ENCODE measurements at places on chromosomes 3 and 15. TPM values are rescaled to one million over a fixed set of nuclear protein-coding genes. Genes with fewer than 3 reads are reported as not detected.

CMTM8 gene
- 6.0 TPM for total RNA-seq

PRSS50 gene
- not detected for total RNA-seq

PPP1R14D gene
- total RNA-seq: not detected

CGNL1 gene
- total RNA-seq: not detected

- peak; percentile 5 for DNase-seq
These were observed 154.4 kb downstream of the PEX5L start for GRCh38 chr3:179882292-179882691.

- no peak for DNase-seq
These were observed 184.5 kb upstream of the ADAMTS9 start for GRCh38 chr3:64872345-64872744.

GRCh38 chr3:170259907-170260306, 37.7 kb downstream of the PRKCI start:
- DNase-seq: no peak

DNA sequence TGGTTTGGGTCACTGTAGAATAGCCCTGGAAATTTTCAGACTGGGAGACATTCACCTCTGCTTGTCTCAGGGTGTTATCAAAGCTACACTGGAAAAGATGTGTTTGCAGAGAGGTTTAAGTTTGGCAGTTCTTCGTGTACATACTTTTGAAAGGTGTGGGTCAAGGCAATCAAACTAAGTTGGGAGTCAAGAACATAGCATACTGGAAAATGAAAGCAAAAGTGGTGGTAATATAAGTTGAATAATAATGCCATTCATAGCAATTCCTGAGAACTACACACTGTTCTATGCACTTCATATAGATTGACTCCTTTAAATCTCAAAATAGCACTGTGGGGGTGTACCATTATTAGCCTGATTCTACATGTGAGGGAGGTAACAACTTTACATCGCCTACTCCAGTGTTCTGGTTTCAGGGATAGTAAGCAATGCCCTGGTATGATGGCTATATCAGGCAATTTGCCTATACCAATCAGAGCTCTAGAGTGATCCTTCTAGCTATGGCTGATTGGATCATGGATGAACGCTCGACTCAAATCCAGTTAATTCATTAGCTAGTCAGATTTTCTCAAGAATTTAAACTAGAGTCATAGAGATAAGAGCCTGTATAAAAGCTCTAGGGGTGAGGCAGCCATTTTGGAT, 44.6 kb upstream of the RASGRP1 start:
- DNase-seq: peak; percentile 35

DNA sequence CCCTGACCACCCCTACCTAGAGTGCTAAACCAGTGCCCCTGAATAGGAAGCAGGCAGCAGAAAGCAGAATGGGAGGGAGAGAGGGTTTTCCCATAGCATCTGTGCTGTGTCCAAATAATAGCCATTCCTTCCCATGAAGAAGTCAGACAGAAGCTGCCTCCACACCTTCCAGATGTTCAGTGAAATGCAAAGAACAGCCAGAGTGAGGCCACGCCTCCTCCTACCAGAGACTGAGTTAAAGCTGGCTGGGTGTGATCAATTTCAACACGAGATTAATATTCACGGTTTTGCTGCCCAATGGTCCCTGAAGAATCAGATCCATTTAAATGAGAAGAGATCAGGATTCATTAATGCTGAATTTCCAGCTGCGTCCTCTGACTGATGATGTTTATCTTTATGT, 111.8 kb downstream of the SRGAP3 start:
- no peak for DNase-seq

GRCh38 chr3:122921791-122922651, 105.5 kb downstream of the SEMA5B start:
- DNase-seq: no peak

DNA sequence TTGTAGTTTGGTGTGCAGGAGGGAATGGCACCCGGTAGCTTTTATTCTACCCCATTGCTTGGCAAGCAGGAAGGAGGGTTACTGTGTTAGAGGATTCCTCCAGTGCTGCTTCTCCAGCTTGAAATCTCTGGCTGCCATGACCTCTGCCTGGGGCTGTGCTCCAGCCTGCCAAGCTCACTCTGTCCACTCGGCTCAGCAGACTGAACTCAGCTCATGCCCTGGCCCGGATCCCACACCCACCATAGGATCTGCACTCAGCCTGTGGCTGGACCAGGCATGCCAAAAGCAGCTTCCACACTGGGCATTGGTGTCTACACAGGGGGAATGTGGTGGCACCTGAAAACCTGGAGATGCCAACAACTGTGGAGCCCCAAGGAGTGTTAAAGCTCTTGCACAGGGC, 26.3 kb downstream of the CLDN16 start:
- no peak for DNase-seq

GRCh38 chr3:68973639-68974038, 39.8 kb downstream of the EOGT start:
- DNase-seq: peak; percentile 5

DNA sequence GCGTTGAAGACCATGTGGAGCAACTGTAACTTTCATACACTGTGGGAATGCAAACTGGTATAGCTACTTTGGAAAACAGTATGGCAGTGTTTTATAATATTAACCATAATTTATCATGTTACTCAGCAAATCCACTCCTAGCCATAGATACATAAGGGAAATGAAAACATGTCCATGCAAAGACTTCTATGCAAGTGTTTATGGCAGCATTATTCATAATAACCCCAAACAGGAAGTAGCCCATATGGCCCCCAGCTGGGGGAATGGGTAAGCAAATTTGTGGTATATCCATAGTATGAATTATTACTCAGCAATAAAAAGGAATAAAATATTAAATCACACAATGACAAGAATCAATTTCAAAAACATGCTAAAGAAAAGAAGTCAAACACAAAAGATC, 23.0 kb upstream of the GATA2 start:
- DNase-seq: no peak

DNA sequence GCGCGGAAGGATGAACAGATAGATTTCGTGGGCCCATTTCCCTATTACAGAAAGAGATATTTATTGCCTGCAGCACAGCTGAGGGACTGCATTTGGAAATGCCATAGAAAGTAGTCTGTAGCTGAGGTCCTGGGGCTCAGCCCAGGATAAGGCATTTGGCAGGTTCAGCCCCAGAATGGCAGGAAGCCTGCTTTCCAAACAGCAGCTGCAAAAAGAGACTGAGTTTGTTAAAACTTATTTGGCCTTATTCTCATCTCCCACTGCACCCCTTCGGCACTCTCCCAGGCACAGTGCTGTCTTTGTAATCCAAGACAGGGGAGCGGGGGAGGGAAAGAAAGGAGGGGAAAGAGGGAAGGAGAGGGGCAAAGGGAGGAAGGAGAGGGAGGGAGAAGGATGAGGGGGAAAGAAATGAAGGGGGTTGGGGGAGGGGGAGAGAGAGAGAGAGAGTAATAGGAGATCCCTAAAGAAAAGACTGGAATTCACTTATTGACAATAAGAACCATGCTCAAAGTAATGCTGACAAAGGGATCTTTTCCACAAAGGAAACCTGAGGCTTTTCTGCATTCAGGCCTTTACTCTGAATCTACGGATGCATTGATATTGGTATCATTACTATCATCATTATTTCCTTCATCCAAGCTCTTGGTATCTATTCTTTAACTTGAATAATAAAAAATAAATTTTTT, 94.0 kb upstream of the LRRN1 start:
- no peak for DNase-seq

Measured in CD4-positive, CD25-positive, alpha-beta regulatory T cell (primary cell).